ENCODE measurements at places on chromosomes 3 and 15.

DNA sequence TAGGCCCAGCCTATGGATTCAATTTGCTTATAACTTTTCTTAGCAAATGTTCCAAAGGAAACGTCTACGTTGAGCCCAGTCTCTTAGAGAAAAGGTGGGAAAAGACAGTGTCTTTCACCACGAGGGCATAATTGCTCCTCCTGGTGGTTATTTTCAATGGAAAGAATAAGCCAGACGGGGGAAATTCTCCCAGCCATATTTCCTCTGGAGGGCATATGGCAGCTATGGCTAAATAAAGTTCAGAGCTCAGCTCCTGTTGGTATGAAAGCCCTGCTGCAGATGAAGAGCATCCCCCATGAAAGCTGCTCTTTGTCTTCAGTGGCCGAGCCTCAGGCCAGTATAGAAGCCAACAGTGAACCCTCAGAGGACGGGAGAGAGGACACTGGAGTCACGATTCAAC, 297.9 kb downstream of the RYR3 start:
- no peak for DNase-seq

DNA sequence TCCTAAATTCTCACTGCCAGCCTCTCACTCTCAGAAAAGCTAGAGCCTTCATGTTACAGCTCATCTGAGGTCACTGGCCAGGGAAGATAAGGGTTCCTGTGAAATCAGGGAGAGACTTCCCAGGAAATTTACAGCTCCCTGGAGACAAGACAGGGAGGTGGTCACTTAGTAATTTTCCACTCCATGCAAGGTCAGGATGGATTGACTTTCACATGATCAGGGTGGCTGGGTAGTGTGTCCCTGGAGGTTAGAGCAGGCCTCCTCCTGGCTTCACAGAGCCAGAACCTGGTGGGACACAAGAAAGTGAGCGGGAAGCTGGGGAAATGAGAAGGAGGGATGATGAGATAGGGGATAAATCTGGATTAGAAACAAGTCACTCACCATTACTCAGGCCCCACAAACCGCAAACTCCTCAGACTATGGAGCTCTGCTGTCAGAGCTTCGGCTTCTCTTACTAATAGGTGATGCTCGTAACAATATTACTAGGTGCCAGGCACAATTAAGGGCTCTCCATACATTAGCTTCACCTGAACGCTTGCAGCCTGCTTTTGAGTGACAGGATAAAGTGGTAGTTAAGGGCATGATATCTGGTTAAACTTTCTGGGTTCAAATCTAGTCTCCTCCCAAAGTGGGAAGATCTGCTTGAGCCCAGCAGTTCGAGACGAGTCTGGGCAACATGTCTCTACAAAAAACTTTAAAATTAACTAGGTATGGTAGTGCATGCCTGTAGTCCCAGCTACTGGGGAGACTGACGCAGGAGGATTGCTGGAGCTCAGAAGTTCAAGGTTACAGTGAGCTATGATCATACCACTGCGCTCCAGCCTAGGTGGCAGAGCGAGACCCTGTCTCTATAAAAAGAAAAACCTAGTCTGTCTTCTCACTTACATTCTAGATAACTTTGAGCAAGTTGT, 24.9 kb downstream of the DUOX2 start:
- no peak for DNase-seq

GRCh38 chr3:124014366-124014942, 22.5 kb upstream of the ROPN1 start:
- DNase-seq, result no peak

DNA sequence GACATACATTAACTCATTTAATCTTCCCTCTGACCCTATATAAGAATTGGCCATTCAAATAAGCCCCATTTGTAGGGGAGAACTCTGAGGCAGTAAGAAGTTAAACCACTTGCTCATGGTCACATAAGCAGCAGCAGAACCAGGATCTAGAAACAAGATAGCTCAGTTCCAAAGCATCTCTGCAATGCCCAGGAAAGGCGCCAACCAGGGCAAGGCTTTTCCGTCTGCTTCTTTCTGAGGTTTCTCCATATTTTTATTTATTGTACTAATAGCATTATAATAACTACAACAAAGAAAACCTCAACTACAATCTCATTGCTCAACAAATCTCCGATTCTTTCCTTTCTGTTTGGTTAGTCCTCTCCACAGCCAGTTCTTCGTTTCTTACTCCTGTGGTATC, 4.3 kb upstream of the UBE2E2 start:
- DNase-seq, result no peak

- no peak for DNase-seq
These were observed 14.3 kb downstream of the IGDCC4 start for GRCh38 chr15:65408324-65409035.

DNA sequence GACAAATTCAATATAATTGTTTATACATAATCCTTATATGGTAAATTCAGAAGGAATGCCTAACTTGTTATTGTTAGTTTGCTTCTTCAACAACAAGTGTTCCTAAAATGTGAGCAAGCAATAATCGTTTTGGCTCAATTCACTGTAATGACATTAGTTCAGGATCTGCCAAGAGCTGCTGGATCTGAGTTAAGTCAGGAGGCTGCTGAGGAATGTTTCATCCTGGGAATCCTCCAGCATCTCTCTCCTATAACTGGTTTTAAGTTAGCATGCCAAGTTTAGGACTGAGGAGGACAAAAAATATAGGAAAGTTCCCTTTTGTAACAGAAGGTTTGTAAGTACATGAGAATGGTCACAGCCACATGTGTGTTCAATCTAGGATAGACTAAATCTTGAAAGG, 4.9 kb upstream of the GTF2A2 start:
- DNase-seq, result no peak
